SIG-M5 (cell line): ENCODE measurements at places on chromosomes 4 and X.

GRCh38 chr4:167622481-167623240 lies 388.4 kb upstream of the SPOCK3 start:
- no peak for DNase-seq

GRCh38 chr4:83115656-83116285 lies 1.2 kb upstream of the PLAC8 start:
- DNase-seq = peak; percentile 12

DNA sequence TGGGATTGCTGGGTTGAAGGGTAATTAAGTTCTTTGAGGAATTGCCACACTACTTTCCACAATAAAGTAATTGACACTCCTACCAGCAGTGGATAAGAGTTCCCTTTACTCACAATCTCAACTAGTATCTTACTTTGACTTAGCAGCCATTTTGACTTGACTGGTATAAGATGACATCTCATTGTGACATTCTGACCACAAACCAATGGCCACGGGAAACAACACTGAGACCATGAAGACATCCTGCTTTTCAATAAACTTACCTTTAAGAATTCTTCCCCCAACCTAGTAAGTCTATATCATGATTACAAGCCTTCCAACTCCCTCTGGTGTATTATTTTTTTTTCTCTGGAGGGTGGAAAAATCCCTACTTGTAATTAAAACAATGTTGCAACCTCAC lies 66.9 kb upstream of the WDR1 start:
- no peak for DNase-seq

GRCh38 chr4:69323284-69323683 lies 43.0 kb downstream of the UGT2B28 start:
- no peak for DNase-seq

DNA sequence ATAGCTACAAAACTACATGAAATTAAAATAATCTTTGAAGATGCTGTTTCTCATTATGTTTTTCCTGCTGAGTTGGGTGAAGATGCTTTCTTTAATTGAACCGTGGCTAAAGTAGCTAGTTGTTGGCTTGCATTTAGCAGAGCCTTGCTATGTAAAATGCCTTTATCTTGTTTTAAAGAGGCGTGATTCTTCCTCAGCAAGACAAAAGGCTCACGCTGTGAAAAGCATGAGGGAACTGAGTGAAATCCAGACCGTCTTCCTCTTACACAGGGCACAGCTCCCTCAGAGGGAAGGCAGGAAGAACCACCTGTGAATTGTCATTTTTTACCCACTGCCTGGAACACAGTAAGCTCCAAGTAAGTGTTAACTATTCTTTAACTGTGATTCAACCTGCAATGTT lies 39.0 kb upstream of the ZNF518B start:
- no peak for DNase-seq

- no peak for DNase-seq
Observed at GRCh38 chr4:159235779-159236368, 133.0 kb downstream of the RAPGEF2 start.

- no peak for DNase-seq
Observed at GRCh38 chrX:67604979-67605703, 61.3 kb downstream of the AR start.

- no peak for DNase-seq
Observed at GRCh38 chr4:81724925-81725329, 253.2 kb upstream of the RASGEF1B start.
